ENCODE measurements at places on chromosomes 11 and 22.

- no peak for DNase-seq
These were observed 16.8 kb downstream of the APOL6 start for GRCh38 chr22:35664955-35665587.

DNA sequence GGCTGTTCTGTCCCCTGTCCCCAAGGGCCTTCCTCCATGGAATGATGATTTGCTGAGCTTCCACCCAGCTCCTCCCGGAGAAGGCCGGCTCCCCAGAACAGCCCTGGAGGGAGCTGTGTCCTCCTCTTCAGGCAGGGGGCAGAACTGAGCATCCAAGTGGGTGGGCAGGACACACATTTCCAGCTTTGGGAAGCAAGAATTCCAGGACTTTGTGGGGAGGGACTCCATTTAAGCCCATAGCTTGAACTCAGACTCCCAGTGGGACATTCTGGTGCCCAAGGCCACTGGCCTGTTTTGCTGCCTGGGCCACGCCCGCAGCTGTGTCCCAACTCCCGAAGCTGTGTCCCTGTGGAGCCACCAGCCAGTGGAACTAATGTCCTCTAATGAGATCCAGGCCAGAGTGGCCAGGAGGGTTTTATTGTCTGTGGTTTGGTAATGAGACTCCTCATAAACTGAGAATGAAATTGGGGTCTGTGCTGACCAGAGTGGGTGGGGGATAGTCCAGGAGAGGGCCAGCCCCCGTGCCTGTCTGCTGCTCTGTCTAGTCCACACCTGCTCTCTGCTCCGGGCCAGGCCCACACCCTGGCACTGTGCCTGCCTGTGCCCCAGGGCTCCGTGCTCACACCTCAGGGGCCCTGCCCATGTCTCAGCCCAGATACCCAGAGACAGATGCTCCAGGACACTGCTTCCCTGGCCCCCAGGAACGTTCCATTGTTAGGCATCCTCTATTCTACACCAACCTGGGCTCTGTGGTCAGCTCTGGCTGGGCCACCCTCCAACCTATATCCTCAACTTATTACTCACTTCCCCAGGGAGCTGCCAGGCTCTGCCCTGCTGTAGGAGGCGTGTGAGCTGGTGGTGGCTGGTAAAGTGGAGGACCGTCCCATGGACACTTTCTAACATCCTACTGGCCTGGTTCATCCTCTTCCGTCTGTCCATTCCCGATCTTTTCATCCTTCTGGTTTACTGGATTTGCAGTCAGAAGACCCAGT is 7.6 kb downstream of the NECTIN1 start:
- peak; percentile 77 for DNase-seq

DNA sequence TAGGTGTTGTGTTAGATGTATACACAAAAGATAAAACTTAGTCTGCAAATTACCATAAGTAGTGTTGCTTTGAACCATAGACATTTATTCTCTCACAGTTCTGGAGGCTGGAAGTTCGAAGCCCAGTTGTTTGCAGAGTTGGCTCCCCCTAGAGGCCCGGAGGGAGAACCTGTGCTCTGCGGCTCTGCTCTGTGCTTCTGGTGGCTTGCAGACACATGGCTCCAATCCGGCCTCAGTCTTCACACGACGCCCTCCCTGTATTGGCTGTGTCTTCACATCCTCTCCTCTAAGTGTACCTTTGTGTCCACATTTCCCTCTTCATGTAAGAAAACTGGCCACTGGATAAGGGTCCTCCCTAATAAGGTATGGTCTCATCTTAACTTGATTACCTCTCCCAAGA is 128.4 kb downstream of the OPCML start:
- DNase-seq, result no peak

GRCh38 chr11:91630916-91631673 is 593.5 kb upstream of the FAT3 start:
- no peak for DNase-seq

DNA sequence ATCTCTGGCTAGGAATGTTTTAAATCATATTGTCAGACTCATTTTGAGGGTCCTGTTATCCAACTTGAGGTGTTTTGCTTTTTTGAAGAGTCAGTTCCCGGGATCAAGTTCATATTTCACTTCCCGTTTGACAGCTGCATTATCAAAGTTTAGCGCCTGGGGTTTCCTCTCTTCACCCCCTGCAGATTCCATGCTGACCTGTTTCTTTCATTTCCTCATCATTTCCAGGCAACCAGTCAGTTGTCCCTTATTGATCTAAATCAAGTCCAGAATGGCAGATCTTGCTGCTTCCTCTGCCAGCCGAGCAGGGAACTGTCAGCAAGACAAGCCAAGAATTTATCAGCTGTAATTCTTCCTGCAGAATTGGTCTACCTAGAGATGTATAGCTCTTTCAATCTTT is 197.6 kb upstream of the SYN3 start:
- DNase-seq, result no peak

DNA sequence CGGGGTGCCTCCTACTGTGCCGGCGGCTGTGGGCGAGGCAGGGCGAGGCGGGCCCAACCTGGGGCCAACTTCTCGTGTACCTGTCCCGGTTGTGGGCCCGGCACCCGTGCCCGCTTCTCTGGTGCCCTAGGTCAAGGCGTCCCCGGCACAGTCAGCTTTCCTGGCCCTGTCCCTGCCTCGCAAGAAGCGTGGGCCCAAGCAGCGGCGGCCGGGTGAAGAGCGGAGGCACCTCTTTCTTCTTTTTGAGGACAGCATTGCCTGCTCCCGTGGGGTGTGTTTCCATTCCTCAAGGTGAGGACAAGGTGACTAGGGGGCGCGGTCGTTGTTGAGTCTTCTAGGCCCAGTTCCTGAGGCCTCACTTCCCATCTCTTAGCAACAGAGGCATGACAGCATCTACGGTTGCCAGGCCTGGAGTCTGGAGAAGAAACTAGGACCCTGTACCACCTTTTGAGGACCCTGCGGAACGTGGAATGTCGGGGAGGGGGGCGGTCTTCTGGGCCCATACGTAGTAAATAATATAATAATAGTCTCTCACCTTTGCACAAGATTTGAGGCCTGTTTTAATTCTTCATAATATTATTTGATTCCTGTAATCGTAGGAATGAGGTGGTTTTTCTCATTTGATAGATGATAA is 418 bp downstream of the ACO2 start:
- DNase-seq, result no peak

GRCh38 chr11:6022956-6023355 is 7.6 kb downstream of the OR56A1 start:
- no peak for DNase-seq

GRCh38 chr11:24688981-24689380 is 192.1 kb downstream of the LUZP2 start:
- DNase-seq, result no peak

DNA sequence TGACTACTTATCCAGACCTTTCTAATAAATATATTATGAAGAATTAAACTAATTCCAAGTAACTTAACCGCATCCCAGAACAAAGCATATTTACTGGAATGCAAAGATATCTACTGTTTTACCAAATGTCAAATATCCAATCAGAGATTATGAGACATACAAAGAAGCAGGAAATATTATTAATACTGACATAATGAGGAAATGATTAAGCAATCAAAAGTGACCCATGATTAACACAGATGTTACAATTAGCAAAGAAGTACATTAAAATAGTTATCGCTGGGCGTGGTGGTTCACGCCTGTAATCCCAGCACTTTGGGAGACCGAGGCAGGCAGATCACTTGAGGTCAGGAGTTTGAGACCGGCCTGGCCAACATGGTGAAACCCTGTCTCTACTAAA is 105.2 kb downstream of the WNT7B start:
- DNase-seq, result no peak

- DNase-seq, result no peak
These were observed 2.0 kb downstream of the PRCP start for GRCh38 chr11:82898241-82898640.

DNA sequence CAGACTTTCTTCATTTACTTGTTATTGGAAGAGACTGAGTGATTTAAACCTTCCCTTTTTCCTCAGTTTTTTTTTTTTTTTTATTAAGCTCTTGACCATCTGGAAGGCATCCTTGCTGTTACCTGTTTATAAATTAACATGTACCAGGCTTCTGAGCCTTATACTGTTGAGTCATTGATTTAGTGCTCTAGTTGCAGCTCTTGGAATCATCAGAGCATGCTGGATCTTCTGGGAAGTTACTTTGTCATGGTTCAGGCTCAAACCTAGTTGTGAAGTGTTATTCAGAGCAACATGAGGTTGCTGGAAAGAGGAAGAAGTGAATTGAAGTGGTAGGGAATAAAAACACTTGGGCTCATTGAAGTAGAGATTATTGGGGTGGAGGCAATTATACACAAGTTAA is 6.3 kb downstream of the ZDHHC5 start:
- no peak for DNase-seq

- no peak for DNase-seq
These were observed 189.2 kb downstream of the EFCAB6 start for GRCh38 chr22:43622886-43623285.

DNA sequence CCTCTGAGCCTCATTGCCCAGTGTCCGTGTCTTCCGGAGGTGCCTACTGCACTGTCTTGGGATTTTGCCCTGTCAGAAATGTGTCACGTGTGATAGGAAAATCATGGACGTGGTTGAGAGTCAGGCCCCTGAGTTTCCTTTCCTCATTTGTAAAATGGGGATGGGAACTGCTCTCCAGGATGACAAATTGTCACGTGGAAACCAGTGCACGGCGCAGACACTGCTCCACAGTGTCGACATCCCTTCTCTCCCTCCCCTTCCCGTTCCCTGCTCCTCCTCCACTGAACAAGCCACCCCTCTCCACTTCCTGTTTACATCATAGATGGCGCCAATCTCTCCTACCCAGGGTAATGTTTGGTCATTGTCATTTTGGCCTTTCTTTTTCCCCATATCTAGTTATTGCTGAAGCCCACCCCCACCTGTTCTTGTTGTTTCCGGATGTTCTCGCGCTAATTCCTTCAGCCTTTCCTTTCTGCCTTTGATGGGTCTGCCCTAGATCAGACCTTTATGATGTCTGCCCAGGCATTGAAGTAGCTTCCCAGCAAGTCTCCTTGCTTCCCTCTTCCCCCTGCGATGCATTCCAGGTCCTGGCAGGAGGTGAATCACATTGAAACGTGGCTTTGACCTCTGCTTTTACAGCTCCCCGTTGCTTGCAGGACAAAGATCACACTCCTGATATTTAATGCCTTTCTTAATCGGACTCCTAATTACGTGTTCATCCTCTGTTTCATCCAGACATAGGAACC is 91.8 kb downstream of the TBC1D22A start:
- DNase-seq, result no peak

GRCh38 chr11:100791860-100792259 is 104.8 kb downstream of the ARHGAP42 start:
- DNase-seq, result no peak

DNA sequence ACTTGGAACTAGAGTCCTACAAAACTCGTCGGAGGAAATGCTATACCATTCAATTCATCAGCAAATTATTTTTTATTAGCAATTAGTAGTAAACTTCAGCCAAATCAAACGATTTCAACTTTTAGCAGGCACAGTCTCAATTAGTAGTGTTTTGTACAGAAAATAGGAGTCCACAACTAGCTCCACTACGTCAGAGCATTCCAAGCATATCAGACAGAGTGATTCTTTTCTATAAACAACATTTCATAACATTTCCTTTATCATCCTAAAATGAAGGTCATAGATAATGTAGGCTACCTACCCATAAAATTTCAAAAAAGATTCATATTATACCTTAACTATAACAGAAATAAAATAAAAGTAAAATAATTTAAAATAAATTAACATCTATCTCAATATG is 169.9 kb downstream of the KIF18A start:
- DNase-seq, result no peak

GRCh38 chr22:50691521-50691920 is 18.9 kb downstream of the SHANK3 start:
- peak; percentile 48 for DNase-seq

- no peak for DNase-seq
These were observed 97.0 kb downstream of the BRD1 start for GRCh38 chr22:49730656-49731055.

DNA sequence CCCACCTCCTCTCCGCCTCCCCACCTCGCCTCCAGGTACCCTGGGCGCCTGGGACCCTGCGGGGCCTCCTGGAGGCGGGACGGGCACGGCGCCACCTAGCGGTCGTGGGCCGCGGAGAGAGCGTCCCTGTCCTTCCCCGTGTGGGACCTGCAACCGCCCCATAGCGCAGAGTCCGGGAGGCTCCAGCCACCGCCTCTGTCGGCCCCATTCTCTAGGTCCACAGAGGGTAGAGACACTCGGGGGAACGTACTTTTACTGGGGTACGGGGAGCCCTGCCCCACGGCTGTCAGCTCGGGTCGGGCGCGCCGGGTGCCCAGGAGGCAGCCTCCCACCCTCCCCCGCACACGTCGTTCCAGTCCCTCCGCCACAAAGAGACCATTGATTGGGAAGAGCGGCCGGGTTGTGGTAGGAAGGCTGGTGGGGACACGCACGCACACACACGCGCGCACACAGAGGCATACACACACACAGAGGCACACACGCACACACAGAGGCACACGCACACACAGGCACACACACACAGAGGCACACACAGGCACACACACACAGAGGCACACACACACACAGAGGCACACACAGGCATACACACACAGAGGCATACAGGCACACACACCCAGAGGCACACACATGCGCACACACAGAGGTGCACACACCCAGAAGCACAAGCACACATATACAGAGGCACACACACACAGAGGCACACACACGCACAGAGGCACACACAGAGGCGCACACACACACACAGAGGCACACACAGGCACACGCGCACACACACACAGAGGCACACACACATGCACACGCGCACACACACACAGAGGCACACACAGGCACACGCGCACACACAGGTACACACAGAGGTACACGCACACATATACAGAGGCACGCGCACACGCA is 12.6 kb upstream of the NECTIN1 start:
- peak; percentile 95 for DNase-seq

DNA sequence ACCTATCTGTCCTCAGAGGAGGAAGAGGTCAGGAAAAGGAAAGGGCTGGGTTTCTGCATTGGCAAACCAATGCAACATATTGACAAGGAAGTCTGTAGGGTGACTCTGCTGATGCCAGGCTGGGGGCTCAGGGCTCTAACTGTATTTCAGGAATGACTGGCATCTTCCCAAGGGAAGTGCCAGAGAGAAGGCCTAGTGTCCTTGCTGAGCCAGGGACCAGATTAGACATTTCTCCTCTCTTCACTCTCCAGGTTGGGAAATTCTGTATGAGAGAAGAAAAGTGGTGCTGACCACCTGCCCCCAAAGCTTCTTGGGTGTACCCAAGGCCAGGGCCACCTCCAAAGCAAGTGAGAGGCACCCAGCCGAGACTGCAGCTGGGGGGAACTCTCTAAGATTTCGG is 27.2 kb downstream of the GRIK4 start:
- DNase-seq, result no peak

- DNase-seq, result no peak
These were observed 9.2 kb upstream of the NDUFS8 start for GRCh38 chr11:68021167-68021787.

GRCh38 chr22:45335021-45335818 is 25.5 kb downstream of the FAM118A start:
- DNase-seq, result peak; percentile 31

DNA sequence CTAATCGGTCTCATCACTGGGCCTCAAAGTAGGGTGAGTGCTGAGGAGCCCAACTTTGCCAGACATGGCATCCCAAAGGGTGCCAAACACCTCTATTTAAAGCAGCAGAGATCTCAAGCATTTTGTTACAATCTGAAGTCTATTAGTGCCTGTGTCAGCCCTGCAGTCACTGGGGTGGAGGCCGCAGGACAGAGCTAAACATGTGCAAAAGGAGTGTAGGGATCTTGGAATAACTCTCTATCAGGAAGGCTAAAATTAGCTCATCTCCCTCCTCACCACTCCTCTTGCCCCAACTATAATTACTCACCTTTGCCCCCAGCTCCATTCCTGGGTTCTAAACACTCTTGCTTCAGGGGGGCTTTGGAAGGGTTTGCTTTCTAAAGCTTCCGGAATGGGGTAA is 87.5 kb downstream of the TIMP3 start:
- DNase-seq, result no peak

GRCh38 chr22:41576877-41577276 is 12.8 kb downstream of the PMM1 start:
- DNase-seq, result no peak
